ENCODE measurements at places on chromosomes 1 and 21. TPM values are rescaled to one million over a fixed set of nuclear protein-coding genes. Genes with fewer than 3 reads are reported as not detected.

GRCh38 chr1:20033420-20033819, 36.6 kb upstream of the PLA2G5 start:
- no peak for DNase-seq

Gene HDGF
- total RNA-seq = 190 TPM

- DNase-seq = no peak
Observed at GRCh38 chr21:33951276-33952178, 35.9 kb upstream of the ATP5PO start.

DNA sequence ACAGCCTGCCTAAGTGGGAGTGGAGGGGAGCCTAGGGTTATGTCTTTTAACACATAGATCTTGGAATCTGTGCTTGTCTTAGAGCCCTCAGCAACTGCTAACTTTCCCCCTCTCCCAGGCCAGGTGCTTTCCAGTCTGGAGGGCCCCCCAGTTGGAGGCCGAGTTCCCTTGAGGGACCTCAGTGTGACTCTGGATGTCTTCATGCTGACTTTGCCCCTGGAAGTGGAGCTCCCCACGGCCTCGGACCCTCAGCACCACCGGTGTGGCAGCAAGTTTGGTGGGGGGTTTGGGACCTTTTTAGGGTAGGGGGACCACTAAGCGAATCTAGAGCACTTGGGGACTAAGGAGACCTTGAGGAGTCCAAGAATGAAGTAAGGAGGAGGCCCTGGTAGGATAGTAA, 22.9 kb downstream of the HYI start:
- no peak for DNase-seq

Gene KRTAP12-3
- not detected for total RNA-seq

Gene FNDC5
- total RNA-seq = 0.96 TPM

Gene MAN1C1
- total RNA-seq = 0.86 TPM

Gene TP73
- 0.18 TPM for total RNA-seq

DNA sequence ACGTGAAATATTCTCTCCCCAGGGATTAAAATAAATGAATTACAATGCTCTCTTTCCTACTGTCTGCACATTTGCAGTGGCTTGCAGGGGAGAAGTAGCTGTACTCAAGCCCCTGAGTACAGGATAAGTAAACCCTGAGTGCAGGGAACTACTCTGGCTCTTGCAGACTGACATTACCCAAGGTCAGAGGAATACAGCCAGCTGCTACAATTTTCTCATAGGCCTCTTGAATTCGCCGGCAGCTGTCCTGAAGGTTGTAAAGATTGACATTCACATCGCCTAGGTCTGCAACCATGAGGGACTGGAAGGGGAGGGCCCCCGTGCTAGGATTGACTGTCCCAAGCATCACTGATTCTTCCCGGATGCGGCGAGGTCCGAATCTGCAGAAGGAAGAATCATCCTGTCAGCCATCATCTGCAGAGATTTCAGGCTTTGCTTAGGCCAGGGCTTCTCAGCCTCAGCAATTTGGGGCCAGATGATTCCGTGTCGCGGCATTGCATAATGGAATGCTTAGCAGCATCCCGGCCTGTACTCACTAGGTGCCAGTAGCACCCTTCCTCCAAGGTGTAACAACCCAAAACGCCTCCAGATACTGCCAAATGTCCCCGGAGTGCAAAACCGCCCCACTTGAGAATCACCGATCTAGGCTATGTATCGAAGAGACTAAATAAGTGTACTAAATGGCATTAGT, 1.7 kb downstream of the AGMAT start:
- no peak for DNase-seq

Gene NHLH1
- 0.70 TPM for total RNA-seq

Gene B3GALT2
- total RNA-seq = 0.39 TPM

GRCh38 chr1:197116156-197116555, 30.3 kb downstream of the ASPM start:
- peak; percentile 62 for DNase-seq

Gene SEMA4A
- total RNA-seq = 0.66 TPM

DNA sequence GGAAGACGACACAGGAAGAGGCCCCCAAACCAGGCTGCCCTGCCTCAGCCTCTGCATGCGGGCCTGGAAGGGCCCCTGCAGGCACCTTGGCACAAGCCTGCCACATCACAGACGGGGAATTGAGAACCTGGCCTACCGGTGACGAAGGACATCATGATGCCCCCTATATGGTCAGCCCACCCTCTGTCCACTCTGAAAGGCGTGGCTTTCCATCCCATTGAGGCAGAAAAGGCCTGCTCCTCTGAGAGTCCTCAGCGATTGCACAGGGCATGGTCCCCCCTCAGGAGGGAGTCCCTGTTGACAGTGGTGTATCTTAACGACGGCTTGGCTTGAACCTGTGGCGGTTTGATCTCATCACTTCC, 11.4 kb downstream of the KRTAP10-1 start:
- no peak for DNase-seq

DNA sequence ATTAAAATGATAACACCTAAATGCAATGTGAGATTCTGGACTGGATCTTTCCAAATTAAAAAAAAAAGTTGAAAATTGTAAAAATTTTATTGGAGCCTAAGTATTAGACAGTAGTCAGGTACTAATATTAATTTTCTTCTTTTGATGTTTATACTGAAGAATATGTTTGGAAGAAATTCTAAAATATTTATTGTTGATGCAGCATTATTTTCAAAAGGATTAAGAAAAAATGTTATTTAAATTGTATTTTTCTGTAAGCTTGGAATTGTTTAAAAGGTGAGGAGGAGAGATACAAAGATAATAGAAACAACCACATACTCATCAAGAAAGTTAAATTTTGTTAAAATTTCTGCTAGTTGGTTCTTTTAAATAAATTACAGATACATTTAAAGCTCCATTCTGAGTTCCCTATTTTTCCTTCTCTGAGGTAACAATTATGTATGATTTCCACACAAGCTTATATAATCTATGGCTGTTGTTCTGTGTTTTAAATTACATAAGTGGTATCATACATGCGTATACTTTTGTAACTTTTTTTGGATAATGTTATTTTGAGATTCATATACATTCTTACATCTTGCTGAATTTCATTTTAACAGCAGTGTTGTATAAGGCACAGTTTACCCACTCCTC, 180.3 kb upstream of the RGS18 start:
- no peak for DNase-seq

Gene FABP3
- total RNA-seq = 20.4 TPM

Gene ADCY10
- 0.07 TPM for total RNA-seq

GRCh38 chr1:58939666-58940370, 156.0 kb upstream of the JUN start:
- no peak for DNase-seq

DNA sequence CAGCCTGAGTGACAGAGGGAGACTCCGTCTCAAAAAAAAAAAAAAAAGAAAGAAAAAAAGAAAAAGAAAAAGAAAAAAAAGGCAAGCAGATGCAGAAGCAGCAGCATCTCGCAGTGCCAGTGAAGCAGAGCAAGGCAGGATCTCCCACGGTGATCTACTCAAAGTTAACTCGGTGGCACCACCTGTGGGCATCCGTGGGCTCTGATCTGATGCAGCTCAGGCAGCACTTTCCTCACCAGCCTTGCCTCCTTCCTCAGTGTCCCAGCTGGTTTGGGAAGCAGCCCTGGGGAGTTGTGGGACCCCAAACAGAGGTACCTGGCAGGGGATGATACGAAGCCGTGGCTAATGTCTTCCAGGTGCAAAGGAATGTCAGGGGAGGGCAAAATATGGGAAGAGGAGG, 104.3 kb upstream of the KRTAP19-8 start:
- DNase-seq = no peak

- DNase-seq = no peak
Observed at GRCh38 chr1:152115344-152115743, at the start of gene TCHH. TCHH (minus strand) TSS chr1:152115444; CDS start chr1:152114080, 1,364 bp downstream.

Gene RGS7
- 0.18 TPM for total RNA-seq

Gene TRIM63
- not detected for total RNA-seq

- DNase-seq = no peak
Observed at GRCh38 chr1:116257341-116257767, 115.7 kb upstream of the ATP1A1 start.
